Stimulated activated CD4-positive, alpha-beta T cell treated with anti-CD3 and anti-CD28 coated beads, Interleukin-2, amount 100 ng/mL, for 4 hours (primary cell): ENCODE measurements at places on chromosomes 6 and 20.

GRCh38 chr6:3406362-3406821 is 50.5 kb downstream of the SLC22A23 start:
- DNase-seq = no peak

GRCh38 chr6:82511546-82511945 is 147.9 kb downstream of the TPBG start:
- no peak for DNase-seq

DNA sequence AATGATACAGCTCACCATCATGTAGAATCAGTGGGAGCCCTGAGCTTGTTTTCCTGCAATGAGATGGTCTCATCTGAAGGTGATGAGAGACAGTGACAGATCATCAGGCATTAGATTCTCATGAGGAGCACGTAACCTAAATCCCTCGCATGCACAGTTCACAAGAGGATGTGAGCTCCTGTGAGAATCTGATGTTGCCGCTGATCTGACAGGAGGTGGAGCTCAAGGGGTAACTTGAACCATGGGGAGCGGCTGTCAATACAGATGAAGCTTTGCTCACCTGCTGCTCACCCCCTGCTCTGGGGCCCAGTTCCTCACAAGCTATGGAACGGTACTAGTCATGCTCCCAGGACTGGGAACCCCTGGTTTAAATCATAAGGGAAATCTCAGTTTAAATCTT is 89.2 kb downstream of the THBS2 start:
- no peak for DNase-seq

DNA sequence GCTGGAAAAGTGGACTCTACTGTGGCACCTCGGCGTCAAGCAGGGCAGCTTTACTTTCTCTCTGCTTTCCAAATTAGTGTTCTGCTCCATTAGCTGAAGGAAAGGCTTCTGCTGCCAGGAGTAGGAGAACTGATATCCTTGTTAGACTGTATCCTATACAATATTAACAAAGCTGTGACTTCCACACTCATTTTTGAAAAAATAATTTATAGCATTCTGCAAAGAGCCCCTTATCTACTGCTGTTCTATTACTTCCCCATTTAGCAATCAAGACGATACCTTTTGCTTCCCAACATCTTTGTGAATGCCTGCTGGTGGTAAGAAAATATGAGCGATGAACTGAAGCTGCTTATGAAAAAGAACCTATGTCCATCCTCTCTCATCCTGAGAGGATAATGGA is 151.1 kb downstream of the UBE3D start:
- DNase-seq = no peak

- DNase-seq = no peak
These were observed 37.8 kb downstream of the HFE start for GRCh38 chr6:26124781-26125685.

- DNase-seq = no peak
These were observed 29.4 kb upstream of the KIF25 start for GRCh38 chr6:167968091-167968490.

GRCh38 chr20:3659492-3660261 is 3.5 kb downstream of the GFRA4 start:
- no peak for DNase-seq

- no peak for DNase-seq
These were observed 778 bp upstream of the LIN28B start for GRCh38 chr6:104955927-104956730.

DNA sequence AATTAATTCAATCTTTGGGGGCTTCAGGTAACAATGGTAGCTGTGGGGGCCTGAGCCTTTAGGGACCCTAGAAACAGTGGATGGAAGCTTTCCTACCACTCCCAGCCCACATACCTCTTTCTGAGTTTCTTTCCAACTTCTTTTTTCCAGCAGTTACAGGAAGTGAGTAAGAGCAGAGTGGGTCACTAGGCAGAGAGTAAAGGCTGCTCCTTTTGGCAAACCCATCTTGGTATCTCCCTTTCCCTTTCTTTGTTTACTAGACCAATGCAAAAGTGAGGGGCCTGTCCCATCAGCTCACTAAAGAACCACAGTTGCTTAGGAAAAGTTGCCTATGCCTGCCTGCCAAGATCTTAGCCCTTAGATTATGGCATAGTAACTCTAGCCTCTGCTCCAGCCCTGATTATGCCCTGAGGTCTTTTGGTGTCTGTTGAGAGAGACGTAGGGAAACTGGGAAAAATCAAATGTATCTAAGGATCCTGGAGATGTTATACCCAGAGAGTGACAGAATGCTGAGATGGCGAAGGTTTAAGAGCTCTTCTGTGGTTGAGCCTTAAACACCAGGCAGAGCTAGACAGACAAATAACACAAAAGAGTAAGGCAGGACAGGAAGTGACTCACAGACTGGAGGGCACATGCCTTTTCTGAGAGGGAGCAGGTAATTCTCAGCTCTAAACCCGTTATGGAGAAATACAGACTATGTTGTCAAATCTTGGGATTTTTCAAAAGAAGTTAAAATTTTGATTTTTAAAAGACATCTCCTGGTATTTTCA is 31.3 kb downstream of the TRMT6 start:
- no peak for DNase-seq

DNA sequence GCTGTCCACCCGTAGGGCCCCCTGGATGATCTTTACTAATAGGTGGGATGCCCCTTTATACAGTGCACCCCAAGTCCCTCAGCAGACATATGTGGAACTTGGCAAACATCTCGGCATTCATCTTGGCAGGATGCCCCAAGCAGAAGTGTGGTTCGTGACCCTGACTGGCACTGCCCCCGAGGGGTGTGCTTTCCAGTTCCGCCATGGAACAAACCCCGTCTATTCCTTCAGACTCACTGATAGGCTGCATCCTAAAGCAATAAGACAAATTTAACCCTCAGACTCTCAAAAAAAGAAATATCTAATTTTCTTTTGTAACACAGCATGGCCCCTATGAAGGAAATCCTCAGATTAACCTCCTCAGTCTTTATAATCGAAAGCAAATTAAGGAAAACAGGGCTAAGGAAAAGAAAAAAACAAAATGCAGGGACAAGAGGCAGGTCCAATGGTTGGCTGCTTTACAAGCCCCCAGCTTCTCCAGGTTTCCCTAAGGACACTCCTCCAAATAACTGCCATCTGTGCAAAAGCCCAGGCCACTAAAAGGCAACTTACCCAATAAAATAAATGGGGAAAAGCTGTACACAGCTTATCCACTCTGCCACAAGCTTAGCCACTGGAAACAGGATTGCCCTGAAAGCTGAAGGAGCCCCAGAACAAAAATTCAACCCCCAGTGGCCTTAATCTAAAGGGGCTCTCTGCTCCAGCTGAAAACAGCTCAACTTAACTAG is 30.5 kb upstream of the RIPK1 start:
- no peak for DNase-seq

GRCh38 chr6:36897609-36898008 is 11.9 kb downstream of the C6orf89 start:
- no peak for DNase-seq

DNA sequence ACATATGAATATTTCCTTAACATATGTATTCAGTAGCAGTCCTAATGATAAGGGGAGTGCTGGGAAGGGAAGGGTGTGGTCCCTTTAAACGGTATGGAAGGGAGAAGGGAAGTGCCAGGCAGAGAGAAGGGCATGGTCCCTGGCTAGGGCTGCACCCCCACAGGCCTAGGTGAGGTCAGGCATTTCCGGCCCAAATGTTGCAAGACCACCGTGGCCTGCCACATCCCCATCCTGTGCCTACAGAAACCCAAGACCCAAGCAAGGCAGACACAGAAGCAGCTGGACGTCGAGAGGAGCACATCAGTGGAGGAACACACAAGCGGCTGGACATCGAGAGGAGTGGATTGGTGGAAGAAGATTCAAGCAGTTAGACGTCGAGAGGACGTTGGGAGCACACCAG is 5.9 kb downstream of the RRAGD start:
- DNase-seq = no peak

GRCh38 chr20:20092827-20093226 is 40.5 kb downstream of the CFAP61 start:
- DNase-seq = no peak

DNA sequence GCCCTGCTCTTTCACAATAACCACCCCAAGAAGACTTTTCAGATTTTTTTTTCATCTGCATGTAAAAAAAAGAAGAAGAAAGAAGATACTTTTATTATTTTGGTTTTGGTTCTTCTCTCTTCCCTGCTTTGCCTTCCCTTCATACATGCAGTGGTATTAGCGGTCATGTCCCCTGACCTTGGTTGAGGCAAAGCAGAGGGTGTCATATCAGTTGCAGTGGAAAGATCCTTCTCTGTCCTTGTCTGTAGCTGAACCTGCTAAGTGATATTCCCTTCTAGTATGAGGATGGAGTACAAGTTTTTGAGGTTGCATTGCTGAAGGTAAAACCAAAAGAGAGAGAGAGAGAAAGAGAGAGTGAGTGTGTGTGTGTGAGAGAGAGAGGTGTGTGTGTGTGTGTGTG is 345.7 kb downstream of the UTRN start:
- DNase-seq = no peak

DNA sequence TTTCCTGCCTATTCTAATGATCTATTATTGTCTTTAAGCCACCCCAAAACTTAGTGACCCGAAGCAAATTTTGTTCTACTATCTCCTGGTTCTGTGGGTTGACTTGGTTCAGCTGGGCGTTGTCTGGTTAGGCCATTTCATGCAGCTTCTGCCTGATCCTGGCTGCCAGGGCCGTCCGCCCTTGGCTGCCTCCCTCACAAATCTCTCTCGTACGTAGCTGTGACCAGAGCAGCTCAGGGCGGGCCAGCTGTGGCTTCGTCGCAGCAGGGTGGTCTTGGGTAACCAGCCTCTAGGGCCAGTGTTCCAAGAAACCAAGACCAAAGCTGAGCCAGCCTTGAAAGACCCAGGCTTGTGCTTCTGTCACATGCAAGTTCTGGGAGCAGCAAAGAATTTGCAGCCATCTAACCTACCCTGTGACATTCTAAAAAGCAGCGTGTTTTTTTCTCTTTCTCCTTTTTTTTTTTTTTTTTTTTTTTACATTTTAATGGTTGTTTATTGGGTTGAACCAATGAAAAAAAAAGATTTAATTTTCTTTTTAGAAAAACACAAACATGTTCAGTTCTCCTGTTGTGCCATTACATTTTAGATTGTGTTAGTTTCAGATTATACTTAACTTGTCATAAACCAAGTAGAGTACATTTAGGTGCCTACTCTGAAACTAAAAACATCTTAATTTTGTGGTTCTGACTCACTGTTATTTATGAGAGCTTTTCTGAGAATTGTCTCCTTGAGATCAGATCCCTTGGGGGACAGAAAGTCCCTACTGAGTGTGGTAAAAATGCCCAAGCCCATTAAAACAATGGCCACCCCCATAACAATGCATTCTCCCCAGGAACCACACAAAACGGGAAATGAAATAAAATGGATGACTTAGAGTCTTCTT is 83.9 kb downstream of the ZDHHC14 start:
- no peak for DNase-seq

GRCh38 chr6:14487625-14488024 is 370.1 kb downstream of the CD83 start:
- no peak for DNase-seq

DNA sequence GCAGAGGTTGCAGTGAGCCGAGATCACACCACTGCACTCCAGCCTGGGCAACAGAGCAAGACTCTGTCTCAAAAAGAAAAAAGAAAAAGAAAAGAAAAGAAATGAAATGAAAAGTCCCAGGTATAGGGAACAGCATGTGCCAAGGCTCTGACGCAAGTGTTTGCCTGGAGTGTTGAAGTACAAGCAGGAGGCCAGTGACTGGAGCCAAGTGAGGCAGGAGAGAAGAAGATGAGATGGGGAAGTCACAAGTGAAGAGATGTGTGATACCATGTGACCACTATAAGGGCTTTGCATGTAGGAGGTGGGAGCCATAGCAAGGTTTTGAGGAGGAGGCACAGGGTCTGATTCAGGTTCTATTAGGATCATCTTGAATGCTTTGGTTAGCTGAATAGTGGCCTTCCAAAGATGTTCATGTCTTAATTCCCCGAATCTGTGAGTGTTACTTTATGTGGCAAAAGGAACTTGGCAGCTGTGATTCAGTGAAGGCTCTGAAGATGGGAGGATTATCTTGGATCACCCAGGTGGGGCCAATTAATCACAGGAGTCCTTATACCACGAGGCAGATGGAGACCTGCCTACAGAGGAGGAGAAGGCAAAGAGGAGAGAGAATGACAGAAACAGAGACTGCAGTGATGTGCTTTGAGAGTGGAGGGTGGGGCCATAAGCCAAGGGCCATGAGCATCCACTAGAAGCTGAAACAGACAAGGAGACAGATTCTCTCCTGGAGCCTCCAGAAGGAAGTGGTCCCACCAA is 91.1 kb upstream of the PTPN1 start:
- no peak for DNase-seq

DNA sequence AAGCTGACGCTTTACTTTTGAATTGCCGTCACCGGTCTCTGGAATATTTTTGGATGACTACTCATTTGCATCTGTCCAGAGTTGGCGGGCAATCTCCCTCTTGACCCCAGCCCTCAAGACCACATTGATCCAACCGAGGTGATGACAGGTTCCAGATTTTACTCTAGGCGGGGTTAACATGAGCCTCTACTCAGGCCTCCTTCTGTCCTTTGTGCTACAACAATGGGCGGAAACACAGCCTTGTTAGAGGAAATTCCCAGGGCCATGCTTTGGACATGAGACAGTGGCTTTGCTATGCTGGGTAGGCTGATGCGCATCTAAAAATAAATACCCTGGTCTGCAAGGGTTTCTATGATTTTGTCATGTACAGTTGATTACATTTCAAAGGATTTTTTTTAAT is 27.0 kb upstream of the ADGRF5 start:
- no peak for DNase-seq

GRCh38 chr6:21158873-21159272 is 434.7 kb upstream of the SOX4 start:
- DNase-seq = no peak

GRCh38 chr6:34195726-34196115 is 41.0 kb upstream of the HMGA1 start:
- DNase-seq = no peak

- DNase-seq = no peak
These were observed 122.4 kb downstream of the PTPRK start for GRCh38 chr6:128397996-128398395.

GRCh38 chr6:153959276-153959675 is 79.8 kb upstream of the OPRM1 start:
- DNase-seq = no peak

DNA sequence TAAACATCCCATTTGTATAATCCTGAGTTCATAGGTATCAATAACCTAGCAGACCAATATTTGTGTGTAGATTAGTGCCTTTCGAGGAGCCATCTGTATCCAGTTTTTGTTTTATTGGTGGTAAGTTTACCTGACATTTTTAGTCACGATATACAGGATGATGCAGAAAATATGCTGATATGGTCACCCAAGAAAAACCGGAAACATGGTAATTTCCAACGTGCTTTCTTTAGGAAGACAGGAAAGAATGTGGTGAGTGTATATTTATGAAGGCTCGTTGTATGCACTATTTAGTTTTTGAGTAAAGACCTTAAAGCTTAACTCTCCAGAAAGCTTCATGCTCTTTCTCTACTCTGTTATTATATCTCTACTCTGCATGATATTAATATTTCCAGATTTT is 180.2 kb upstream of the PHACTR1 start:
- DNase-seq = no peak

GRCh38 chr6:30769853-30770524 is 25.6 kb upstream of the IER3 start:
- no peak for DNase-seq
